ENCODE measurements at places on chromosomes 5 and 9.

DNA sequence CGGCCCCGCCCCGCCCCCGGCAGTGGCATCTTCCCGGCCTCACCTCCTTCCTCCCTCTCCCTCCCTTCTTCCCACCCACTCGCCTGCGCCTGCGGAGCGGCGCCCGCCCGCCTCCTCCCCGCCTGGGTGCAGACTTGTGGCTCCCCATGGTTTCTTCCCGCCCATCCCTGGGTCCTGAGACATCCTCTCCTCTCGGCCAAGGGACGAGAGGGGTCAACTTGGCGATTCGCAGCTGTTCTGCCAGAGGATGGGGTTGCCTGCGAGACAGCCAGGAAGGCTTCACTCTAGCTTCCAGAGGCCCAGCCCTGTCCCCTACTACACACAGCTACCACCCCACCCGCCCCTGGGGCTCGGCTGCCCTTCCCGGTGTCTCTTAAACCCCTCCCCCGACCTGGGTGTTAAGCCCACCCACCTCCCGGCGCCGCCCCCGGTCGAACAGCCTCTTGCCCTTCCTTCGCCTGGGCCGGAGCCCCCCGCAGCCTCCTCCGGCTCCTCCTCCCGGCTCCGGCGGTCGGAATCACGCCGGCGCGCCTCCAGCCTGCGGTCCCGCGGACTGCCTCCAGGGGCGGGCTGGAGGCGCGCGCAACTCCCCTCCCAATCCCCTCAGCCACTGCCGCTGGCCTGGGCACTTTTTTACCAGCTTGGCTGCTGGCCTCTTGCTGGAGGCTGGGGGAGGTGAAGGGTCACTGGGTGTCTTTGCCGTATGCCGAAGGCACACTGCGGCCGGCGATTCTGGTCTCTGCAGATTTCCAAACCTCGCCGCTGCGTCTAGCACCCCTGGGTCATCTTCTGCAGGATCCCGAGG lies 1.9 kb downstream of the JADE2 start:
- no peak for DNase-seq

DNA sequence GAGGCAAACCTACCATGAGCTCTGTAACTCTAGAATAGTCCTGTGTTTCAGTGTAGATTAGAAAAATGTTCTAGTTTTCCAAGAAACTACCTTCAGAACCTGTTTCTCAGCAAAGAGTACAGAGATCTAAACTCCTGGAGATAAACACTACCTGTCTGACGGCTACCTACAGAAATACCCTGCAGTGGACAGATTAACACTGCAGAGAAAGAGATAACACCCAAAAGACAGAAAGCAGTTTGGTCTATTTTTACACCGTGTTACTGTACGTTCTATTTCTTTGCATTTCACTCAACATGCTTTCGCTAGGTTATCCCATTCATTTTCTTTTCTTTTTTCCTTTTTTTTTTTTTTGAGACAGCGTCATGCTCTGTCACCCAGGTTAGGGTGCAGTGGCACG lies 11.6 kb downstream of the SCAI start:
- no peak for DNase-seq

DNA sequence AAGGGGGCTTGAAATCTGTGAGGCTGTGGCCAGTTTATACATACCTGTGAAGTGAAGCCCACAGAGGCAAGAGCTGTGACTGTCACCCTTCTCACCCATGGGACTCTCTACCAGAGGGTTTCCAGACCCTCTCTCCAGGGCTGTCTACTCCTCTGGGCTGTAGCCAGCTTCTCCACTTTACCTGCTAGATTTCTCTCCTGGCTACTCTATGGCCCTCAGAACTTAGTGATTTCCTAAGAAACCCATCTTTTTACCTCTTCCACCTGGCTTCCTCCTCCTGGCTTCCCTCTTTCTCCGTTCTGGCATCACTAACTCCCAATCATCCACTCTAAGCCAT lies 78.0 kb downstream of the SEC61B start:
- no peak for DNase-seq

DNA sequence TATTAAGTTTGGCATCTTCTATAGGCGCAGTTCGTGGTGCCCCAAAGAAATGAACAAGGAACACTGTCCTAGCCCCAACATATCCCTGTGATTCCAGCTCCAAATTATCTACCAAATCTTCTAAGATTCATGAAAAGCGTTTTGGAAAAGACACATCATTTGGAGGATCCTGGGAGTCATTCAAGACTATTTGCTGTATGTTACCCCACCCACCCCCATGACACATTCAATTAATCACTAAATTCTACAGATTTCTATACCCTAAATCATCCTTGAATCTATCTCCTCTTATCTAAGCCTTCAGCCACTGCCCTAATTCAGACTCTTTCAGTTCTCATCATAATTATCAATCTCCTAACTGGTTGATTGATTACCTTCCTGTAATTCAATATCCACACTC lies 5.5 kb upstream of the RUSC2 start:
- no peak for DNase-seq

DNA sequence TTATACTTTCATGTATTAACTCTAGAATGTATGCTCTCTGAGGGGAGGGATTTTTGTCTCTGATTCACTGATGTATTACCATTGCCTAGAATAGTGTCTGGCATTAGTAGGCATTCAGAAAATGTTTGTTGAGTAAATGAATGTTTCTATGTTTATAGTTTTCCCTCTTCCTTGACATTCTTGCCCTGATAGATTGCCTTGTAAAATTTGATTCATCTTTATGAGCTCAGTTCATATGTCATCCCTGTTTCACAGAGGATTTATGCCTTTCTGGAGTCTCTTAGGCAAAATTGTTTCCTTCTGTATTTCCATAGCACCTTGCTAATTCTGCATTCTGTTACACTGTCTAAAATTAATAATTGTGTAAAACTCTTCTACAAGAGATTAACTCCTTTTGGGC lies 72.3 kb downstream of the RASA1 start:
- DNase-seq: no peak

DNA sequence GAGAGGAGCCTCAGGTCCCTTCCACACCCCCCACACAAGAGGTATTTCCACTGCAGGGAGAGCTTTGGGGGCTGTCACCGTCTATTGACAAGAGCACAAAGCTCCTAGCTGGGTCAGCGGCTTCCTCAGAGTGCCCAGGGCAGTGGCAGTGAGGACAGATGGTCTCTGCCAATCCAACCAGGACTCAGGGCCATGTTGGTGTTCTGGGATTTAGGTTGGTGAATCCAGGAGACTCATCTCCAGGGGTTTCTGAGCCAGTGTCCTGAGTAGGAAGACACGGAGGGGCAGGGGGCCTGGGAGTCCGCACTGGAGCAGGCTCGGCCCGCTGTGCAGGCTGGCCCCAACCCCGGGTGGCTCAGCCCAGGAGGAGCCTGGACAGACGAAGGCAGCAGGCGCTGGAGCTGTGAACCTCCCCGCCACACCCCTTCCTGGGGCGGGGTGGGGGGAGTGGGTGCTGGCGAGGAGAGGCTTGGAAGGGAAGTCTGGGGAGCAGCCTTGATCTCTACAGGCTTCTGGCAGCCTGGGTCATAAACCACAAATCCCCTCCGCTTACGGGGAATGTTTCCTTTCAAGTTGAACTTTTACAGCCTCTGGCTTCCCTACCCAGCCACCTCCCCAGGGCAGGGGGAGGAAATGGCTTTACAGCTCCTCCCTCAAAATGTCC lies 19.6 kb downstream of the CRB2 start:
- DNase-seq: no peak

GRCh38 chr5:179497636-179498340 lies 52.6 kb upstream of the RUFY1 start:
- no peak for DNase-seq

DNA sequence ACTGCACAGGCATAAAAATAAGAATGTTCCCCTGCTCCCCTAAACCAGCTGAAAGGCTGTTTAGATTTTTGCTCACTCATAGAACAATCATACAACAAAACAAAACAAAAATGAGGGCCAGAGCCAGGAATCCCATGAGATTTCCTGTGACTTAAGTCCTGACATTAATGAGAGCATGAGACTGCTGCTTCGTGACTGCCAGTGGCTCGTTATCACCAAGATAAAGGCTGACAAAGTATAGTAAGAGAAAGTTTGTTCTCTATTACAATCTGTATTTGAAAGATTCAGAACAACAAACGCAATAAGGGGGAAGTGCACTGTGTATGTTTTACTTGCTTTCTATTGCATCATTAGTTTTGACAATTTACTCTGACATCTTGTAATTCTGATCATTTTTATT lies 837.1 kb upstream of the C9orf72 start:
- no peak for DNase-seq

DNA sequence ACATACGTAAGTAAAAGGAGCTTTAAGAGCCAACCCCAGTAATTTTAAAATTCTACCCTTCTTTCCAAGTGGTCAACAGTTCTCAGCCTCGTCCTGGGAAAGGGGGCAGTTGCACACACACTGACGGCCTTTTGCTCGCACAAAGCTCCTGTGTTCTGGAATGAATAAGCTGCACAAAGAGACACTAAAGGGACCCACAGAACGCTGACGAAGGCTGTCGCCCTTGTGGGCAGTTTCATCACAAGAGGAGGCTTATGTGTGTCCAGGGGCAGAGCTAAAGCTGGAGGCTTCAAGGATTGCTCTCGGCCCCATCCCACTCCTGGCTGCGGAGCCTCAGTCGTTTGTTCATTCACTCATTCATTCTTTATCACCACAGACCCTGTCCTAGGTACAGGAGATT lies 67.0 kb upstream of the NEK6 start:
- DNase-seq: no peak

DNA sequence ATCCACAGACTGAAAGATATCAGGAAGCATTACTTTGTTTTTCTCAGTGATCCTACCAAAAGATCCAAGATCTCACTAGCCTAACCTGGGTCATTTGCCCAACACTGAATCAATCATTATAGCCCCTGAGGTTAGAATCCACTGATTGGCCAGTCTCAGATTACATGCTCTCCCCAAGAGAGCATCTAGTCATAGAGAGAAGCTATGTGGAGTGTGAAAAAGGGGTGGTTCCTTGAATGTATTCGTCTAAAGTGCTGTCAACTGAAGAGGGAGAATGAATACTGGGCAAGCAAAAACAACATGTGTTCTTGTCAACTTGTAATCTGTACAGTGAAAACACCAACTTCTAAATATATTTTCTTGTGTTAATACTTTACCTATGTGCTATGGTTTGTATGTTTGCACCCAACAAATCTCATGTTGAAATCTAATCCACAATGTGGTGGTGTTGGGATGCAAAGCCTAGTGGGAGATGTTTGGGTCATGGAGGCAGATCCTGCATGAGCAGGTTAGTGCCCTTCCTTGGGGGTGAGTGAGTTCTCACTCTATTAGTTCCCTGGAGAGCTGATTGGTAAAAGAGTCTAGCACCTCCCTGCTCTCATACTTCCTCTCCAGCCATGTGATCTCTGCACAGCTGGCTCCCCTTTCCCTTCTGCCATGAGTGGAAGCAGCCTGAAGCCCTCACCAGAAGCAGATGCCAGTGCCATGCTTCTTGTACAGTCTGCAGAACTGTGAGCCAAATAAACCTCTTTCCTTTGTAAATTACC lies 60.3 kb upstream of the PJA2 start:
- no peak for DNase-seq

DNA sequence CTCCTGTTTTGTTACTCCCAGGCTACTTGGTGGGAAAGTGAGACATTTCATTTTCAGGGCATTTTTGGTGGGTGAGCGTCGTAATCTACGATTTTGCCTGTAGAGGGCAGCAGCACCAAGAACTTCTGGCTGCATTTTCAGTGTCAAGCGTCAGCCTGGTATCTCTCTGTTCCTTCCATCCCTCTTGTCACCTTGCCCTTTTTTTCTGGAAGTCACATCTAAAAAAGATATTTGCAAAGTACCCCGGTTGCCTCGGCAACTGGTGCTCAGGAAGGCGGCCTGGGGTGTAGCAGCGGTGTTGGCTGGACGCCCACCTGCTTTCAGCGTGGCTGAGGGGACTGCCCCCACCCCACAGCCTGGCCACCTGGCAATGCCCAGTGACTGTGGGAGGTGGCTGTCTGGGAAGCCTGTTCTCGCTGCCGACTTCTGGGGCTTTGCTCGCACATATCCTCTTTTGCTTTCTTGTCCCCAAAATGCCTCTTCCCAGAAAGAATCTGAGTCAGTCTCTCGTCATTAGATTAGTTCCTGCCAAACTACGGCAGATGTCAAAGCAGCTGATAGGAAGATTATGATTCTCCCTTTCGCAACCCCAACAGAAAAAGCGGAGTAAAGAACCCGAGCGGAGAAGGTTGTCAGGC lies 84.5 kb downstream of the ACER2 start:
- DNase-seq: no peak

DNA sequence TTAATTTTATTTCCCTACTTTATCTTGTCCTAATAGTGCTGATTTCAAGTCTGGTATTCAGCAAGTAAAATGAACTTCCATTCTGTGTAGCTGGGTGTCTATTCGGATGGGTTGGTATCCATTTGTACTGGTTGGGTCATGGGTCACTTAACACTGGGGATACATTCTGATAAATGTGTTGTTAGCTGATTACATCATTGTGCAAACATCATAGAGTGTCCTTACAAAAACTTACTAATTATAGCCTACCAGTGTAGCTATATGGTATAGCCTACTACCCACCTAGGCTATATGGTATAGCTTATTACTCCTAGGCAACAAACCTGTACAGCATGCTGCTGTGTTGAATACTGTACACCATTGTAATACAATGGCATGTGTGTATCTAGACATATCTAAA lies 1373.7 kb upstream of the DMAC1 start:
- DNase-seq: no peak

DNA sequence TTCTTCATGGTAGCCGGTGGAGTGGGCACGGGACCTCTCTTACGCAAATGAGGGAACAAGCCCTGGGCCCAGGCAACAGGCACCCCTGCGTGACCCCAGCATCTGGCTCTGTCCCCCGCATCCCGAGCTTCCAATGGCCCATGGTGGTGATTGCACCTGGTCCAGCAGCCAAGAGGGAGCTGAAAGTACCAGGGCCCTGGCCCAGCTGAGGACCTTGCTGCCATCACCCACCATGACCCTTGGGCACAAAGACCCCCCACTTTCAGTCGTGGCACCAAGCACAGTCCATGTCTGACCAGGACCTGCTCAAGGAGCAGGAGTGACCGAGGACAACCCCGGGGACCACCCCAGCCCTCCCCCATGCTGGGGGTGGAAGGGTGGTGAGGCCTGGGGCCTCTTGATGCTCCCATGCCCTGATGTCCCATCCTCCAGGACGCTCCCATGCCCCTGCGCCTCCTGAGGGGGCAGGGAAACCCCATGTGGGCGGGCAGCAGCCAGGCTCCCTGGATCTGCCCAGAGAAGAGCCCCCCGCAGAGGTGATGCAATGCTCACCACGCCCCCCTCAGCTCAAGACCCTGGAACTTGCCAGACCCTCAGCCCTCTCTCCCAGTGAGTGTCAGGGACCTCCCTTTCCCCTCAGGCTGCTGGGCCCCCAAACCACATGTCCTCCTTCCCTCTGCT lies 123.9 kb downstream of the ADAMTS2 start:
- no peak for DNase-seq

DNA sequence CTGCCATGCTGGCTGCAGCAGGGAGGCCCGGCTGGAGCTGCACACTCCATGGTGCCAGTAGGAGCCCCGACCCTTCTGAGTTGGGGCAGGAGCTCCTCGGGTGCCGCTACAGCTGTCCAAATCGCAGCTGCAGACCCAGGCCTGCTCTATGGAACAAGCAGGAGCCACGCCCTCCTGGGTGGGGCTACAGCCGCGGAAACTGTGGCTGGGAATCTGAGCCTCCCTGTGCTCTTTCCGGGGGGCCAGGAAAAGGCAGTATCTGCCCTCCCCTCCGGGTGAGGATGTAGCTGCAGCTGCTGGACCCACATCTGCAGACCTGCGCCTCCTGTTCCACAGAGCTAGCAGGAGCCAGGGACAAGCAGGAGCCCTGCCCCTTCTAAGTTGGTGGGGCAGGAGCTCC lies 278.9 kb upstream of the ACTBL2 start:
- no peak for DNase-seq

GRCh38 chr5:25160891-25161290 lies 516.1 kb upstream of the CDH10 start:
- no peak for DNase-seq

Measured in non-pigmented ciliary epithelial cell (primary cell).